ENCODE measurements at places on chromosomes 2 and 18.

- DNase-seq = no peak
Observed at GRCh38 chr2:28689771-28690170, 61.9 kb upstream of the PPP1CB start.

DNA sequence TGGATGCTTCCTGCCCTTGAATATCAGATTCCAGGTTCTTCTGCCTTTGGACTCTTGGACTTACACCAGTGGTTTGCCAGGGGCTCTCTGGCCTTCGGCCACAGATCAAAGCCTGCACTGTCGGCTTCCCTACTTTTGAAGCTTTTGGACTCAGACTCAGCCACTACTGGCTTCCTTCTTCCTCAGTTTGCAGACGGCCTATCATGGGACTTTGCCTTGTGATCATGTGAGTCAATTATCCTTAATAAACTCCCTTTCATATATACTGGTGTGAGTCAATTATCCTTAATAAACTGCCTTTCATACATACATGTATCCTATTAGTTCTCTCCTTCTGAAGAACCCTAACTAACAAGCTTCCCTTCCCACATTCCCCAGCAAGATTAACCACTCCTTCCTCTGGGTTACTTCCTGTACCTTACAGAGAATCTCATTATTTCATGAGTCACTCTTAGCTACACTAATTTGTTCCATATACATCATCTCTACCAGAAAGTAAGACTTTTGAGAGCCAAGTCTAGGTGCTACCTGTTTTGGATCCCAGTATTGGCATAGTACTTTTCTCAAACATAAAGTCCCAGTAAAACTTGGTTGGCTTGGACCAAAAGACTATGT is 31.3 kb upstream of the LRATD1 start:
- DNase-seq = peak; percentile 3

GRCh38 chr2:27123302-27124150 is at the start of gene ABHD1:
Gene ABHD1, plus strand, starts transcription at chr2:27123815. Its CDS starts 134 bp downstream, at chr2:27123949.
- peak; percentile 43 for DNase-seq

DNA sequence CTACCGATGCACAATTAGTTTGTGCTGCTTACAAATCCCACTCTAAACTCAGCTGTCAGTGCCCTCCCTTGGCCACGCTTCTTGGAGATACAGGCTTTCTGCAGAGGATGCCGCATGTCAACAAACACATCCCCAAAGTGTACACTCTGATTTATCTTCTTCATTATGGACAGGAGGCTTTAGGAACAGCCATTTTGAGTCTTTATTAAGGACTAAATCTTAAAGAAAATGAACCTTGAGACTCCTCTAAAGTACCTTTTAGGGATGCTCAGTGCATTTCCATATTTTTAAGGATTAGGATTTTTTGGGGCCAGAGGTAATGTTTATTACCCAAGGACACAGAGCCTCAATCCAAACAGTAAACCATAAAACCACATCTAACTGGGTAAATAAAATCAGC is 6.0 kb downstream of the EDAR start:
- DNase-seq = no peak

DNA sequence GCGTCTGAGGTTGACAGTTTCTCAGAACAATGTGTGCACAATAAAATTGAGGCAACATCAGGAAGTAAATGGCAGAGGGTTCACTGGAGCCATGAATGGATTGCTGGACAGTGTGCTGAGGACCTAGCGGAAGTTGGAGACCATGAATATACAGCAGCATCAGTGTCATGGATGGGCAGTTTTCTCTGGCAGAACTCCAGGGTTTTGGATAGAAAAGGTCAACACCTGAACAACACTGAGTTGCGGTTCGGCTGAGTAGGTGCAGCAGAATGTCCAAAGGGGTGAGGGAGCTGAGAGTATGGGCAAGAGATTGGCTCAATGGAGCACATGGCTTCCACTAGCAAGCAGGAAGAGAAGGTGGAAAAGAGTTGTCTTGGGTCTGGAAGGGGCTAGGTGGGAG is 73.7 kb downstream of the DNER start:
- DNase-seq = no peak

DNA sequence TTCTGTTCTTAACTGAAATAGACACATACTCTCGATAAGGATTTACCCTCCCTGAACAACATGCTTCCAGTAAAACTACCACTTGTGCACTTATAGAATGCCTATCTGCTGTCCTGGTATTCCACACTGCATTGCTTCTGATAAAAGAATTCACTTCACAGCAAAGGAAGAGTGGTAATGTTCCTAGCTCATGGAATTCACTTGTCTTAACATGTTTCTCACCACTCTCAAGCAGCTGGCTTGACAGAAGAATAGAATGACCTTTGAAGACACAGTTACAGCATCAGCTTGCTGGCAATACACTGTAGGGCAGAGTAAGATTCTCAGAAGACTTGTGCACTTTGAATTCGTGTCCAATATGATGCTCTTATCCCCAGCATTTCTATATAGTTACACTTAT is 524.1 kb upstream of the CNTNAP5 start:
- no peak for DNase-seq
